Activated T-cell treated with anti-CD3 and anti-CD28 coated beads, Interleukin-2, amount 50 U/mL, for 24 hours (primary cell): ENCODE measurements at places on chromosomes 11 and 22.

DNA sequence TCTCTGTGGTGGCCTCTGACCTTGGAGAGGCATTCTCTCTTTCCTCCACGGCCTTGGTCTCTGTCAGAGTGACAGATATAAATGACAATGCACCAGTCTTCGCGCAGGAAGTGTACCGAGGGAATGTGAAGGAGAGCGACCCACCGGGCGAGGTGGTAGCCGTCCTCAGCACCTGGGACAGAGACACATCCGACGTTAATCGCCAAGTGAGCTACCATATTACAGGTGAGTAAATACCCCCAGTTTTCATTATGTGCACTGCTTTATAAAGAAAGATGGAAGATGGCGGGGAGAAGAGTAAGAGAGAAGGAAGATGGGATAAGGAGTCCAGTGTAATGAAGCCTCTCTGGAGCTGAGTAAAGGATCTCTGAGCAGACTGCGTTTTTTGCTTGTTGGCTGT lies 167.8 kb upstream of the MTNR1B start:
- no peak for DNase-seq

- no peak for DNase-seq
These were observed 5.4 kb downstream of the SCARF2 start for GRCh38 chr22:20432244-20432686.

- no peak for DNase-seq
These were observed 23.3 kb downstream of the ELF5 start for GRCh38 chr11:34490304-34490703.

- DNase-seq = no peak
These were observed 2082.7 kb upstream of the RAG2 start for GRCh38 chr11:38680746-38681145.

GRCh38 chr11:12085371-12086251 lies 24.8 kb upstream of the MICAL2 start:
- DNase-seq = no peak

DNA sequence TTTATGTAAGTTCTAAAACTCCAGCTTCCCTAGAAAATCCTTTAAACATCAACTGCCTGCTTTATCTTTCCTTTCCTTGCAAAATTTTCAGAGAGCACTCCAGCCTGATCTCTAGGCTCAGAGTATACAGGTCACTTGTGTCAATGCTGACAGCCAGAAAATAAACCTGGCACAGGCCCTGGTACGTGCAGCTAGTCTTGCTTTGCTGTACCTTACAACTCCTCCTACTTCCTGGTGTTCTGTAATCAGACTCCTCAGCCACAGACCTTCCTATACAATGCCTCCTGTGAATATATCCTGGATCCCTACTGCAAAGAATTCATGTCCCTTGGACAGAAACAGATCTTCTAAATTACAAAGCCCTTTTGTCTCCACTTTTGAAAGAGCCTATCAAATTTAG lies 24.2 kb upstream of the TMEM123 start:
- DNase-seq = no peak

DNA sequence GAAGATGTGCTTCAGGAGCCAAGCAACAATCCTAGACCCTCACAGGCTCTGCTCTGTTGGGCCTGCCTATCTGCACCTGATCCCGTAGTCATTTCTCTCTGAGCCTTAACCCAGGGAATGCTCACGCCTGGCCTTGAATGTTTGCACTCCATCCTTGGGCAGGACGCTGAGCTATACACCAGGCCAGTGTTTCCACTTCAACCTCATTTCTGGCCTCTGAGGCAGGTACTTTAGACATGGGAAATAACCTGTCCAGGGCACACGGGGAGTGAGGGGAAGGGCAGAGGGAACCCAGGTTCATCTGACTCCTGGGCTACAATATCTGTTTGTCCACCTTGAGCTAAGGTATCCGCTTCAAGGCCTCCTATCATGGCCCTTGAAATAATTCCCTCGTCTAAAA lies 9.9 kb downstream of the RSPH14 start:
- DNase-seq = no peak

GRCh38 chr11:2109541-2110019 lies 29.6 kb downstream of the IGF2 start:
- no peak for DNase-seq

DNA sequence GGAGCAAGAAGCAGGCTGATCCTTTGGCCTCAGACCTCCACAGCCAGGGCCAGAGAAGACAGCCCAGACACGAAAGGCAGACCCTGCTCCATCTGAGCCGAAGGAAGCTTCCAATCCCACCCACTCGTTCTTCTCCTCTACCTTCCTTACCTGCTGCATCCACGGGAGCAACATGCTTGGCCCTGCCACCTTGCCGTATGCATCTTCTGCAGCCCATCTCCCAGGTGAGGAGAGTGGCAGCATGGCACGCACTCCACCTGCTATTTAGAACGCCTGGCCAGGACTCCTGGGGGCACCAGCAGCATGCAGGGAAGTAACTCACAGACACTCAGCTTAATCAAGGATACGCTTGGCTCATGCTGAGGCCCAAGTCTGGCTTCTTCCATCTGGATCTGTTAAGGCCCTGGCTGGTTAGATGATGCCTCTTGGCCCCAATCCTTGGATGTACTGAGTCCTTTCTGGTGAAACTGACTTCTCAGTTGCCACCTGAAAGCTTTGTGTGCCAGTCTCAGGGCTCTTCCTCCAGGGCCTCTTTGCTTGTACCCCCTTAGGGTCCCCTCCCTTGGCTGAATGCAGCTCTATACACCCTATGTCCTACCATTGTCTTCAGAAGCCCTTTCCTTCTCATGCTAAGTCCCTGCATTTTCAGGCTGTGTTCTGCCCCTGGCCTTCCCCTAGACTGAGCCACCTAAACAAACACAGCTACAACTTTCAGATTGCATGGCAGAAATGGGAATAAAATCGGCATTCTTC lies 604.9 kb downstream of the BUD13 start:
- no peak for DNase-seq

GRCh38 chr11:86692317-86692716 lies 19.9 kb upstream of the ME3 start:
- DNase-seq = no peak

GRCh38 chr11:12287374-12288211 lies 89.8 kb upstream of the PARVA start:
- no peak for DNase-seq

DNA sequence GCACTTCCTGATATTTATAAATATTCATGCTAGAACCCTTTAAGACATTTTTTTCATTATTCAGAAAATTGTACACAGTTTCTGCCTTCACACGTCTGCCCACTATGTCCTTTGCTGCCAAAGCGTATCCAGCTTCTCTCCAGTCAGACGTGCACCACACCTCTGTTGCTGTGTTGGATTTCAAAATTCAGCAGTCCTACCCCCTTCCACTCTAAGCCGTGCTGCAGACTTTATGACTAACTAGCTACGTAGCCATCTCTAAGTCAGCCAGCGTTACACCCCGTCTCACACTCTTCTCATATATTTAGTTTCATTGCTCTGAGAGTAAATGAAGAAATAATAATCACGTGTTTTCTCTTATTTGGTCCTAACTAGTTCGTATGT lies 28.2 kb upstream of the OPCML start:
- no peak for DNase-seq

DNA sequence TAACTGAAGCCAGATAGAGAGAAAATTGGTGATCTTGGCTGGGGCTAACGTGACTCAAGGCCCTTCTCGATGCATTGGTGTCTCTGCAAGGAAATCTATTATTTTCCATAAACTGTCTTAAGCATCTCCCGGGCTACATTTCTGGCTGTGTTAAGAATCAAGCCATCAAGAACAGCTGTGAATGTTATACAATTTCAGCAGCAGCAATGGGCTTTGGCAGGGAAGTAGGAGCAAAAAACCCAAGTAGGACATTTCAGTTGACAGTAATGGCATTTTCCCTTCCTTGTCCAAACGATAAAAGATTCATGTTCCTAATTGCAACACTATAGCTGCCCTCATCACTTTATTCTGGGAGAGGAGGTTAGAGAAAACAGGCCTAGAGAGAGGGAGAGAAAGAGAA lies 335.0 kb downstream of the CADM1 start:
- DNase-seq = no peak

DNA sequence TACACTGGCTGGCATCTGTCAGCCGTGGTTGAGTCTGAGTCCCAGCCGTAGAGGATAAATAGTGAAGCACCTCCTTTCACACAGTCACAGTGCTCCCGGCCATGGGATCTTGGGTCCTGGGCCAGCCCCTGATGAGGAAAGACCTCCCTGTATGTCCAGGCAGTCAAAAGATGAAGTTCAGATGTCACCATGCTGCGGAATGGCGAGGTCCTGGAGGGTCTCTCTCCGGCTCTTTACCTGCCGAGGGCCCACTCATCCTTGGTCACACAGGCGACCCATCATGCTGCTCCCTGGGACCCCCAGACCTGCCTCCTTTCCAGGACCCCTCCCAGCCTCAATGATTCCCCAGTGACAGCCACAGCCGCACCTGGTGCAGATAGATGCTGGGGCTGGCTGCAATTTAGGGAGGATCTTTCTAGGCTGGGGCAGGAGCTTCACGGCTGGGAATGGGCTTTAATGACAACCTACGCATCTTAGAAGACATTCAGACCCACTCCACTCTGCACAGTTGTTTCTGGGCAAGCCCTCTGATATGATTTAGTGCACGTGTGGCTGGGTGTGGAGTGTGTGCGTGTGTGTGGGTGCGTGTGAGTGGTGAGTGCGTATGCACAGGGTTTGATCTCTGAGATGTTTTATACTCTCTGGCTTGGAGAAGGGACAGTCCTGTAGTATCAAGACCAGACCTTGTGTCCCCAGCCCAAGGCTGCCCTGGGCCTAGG lies 79.7 kb downstream of the FBLN1 start:
- no peak for DNase-seq

DNA sequence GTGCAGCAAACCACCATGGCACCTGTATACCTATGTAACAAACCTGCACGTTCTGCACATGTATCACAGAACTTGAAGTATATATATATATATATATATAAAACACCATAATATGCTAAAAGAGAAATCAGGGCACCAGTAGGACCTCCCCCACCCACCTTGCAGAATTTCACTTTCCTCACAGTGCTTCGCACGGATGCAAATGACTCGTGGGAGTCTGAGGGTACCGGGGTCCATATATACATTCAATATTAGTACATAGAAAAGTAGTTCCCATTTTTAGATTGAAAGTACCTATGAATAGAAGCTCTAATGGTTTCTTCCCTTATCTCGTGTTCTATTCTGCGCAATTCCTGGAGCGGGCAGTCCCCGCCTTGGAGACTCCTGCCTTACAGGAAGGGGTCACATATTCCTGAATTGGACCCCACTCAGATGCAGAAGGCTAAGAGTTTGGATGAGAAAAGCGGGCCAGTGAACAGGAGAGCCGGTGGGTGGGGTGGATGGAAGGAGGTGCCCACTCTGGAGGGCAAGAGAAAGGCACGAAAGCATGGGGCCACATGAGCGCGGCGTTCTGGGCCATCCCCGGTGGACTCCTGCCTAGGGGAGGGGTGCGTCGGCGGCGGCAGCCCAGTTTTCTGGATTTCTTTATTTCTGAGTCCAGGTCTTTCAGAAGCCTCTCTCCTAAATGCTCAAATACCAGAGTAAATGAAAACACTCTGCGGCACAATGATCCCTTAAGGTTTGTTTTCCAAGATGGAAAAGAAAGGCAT lies 136.3 kb downstream of the ETS1 start:
- no peak for DNase-seq

DNA sequence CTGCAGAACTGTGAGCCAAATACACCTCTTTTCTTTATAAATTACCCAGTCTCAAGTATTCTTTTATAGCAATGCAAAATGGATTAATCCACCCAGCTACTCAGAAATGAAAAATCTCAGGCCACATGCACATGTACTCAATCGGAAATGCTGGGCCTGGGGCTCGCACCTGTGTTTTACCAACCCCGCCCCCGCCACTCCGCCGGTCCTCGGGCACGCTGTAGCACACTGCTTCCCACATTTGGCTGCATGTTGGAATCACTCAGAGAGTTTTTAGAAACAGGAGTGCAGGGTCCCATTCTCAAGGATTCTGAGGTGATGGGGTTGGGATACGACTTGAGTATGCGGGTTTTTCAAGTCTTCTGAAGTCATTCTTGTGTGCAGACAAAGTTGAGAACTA lies 284.4 kb downstream of the NTM start:
- no peak for DNase-seq
